T-helper 9 cell (primary cell): ENCODE measurements at places on chromosomes 5 and 9.

DNA sequence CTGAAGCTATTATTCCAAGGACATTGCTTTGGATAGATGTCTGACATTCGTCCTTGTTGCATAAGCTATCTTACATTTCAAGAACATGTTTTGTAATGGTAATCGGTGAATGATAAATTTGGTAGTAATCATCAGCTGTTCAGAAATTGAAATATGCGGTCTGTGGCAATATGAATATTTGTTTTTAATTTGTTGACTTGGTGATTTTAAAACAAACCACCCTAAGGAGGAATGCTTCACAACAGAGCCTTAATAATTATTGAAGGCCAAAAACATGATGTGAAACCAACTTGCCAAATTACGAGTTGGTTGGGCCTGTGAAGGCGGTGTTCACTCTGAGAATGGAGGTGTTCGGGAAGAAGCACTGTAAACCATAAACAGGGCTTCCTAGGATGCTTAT is 149.7 kb upstream of the TUT7 start:
- DNase-seq: no peak

DNA sequence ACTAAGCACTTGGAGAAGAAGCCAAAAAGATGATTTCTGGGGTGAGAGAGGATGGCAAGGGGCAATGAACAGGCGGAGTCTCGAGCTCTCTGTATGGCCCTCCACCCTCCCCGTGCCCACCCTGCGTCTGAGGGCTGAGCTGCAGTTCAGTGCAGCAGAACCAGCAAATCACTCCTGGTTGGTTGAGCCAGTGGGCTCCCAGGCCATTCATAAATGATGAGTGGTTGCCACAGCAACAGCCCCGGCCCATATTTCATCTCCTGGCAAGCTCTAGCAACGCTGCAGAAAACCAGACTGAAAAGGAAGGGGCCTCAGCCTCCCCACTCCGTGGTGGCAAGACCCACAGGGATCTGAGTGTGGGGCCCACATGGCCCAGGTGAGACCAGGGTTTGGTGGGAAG is 93.8 kb upstream of the PPP1R26 start:
- no peak for DNase-seq

DNA sequence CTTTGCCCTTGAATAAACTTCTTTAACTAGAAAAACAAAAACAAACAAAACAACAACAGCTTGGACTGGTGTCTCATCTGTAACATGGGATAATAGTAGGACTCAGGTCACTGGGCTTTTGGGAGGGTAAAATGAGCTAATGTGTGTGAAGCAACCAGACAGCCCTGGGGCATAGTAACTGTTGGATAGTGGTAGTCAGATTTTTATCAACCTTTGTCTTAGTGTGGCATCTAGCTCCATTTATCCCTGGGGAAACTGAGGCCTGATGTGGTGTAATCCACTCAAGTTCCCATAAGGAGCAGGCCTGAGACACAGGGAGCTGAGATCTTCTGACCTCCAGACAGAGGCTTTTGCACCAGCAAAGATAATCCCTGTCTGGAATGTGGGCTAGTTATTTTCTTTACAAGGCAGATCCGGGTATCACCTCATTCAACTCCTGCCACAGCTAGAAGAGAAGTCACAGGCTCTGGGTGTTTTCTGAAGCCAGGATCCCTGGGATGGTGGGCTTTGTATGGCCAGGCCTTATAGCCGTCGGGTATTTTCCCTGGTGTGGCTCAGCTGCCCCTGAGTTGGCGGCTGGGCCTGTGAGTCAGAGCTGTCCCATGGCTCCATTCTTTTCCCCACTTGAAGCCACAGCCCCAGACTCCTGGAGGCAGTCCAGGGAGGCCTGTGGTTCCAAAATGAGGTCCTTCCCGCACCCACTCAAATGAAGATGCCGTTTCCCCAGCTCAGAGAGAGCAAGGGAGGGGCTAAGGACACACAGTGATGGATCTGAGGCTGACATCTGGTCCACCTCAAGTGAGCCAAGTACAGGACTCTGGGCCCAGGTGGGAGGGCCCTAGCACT is 26.1 kb upstream of the CSF1R start:
- no peak for DNase-seq

DNA sequence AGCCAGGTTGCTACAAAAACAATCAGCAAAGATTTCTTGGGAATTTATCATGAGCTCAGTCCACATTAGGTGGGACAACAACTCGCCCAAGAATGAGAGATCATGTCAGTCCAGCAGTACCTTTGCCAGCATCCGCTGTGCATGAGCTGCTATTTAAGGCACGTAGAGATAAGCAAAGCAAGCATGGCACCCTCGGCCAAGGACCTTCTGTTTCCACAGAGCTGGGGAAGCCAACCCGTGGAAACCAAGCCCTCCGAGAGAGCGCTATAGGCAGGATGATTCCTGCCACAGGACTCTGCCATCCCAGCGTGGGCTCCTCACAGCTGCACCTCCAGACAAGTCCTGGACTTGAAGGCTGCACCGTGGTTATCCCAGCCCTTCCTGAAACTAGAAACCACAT is 189.5 kb upstream of the PPP1R26 start:
- DNase-seq: no peak

DNA sequence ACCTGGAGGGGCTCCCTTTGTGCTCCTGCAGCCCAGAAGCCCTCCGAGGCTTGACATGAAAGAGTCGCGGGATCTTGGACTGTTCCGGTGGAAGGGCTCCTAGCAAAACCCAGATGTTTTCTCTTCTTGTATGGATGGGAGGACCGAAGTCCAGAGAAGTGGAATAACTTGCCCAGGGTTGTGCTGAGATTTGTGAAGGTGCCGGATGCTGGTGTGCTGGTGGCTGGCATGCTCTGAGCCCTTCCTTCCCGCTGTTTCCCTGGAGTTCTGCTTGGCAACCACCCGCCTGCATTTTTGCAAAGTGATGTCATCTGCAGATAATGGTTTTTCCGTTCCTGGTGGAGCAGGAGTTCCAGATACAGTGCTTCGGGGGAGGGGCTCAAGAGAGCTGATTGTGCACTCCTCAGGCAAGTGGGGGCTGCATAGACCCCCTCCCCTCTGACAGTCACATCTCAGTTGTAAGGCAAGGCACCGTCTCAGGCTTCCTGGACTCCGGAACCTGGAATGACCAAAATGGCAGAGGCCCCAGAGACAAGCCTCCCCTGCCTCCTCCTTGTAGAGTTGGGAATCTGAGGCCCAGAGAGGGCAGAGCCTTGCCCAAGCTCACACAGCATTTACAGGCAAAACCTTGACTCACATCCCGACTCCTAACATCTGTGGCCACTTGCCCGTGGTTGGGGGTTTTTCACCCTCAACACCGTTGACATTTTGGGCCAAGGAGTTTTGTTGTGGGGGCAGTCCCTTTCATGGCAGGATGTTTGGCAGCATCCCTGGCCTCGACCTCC is 157.0 kb downstream of the RGS3 start:
- no peak for DNase-seq

- no peak for DNase-seq
Measured at GRCh38 chr5:149456597-149457392, 77.7 kb upstream of the IL17B start.

GRCh38 chr9:133067006-133067405 is 5.2 kb downstream of the CEL start:
- DNase-seq: no peak

- no peak for DNase-seq
Measured at GRCh38 chr9:99039505-99040182, 65.3 kb upstream of the TGFBR1 start.

DNA sequence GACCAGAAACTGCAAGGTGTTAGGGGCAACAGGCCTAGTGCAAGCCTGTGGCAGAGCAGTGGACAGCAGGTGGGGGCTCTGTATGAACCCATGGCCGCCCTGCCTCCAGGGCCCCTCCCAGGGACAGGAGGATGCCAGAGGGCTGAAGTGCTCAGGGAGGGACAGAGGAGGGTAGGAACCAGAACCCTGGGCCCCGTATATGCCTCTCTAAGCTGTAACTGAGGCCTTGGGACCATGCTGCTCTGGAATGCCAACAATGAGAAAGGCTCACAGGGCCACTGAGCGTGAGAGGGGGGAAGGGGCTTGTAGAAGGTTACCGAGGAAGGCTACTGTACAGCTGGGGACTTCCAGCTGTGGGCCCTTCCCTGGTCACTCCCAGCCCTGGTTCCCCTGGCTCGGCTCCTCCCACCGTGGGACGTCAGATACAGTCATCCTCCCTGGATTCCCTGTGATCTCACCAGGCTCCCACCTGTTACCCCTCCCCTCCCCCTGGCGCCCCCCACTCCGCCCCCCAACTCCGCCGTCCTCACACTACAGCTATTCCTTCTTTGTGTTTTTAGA is 21.1 kb downstream of the AQP7 start:
- no peak for DNase-seq

GRCh38 chr5:158545949-158546530 is 553.7 kb downstream of the EBF1 start:
- no peak for DNase-seq
